NCI-H1417 treated with DMSO at 0.1 percent for 48 hours (cell line): ENCODE measurements at places on chromosomes 2 and 18.
A peak's percentile ranks its signal among the peaks of the same experiment; 100 is the strongest.

- no peak for DNase-seq
These were observed 57.8 kb downstream of the CYB5A start for GRCh38 chr18:74233933-74234325.

- no peak for DNase-seq
These were observed 182.5 kb upstream of the HDAC4 start for GRCh38 chr2:239583171-239583878.

GRCh38 chr2:233982421-233983121 lies 65.4 kb downstream of the TRPM8 start:
- no peak for DNase-seq

GRCh38 chr2:136236019-136236418 lies 118.1 kb upstream of the CXCR4 start:
- no peak for DNase-seq

GRCh38 chr2:159208438-159208837 lies 78.1 kb downstream of the WDSUB1 start:
- no peak for DNase-seq

DNA sequence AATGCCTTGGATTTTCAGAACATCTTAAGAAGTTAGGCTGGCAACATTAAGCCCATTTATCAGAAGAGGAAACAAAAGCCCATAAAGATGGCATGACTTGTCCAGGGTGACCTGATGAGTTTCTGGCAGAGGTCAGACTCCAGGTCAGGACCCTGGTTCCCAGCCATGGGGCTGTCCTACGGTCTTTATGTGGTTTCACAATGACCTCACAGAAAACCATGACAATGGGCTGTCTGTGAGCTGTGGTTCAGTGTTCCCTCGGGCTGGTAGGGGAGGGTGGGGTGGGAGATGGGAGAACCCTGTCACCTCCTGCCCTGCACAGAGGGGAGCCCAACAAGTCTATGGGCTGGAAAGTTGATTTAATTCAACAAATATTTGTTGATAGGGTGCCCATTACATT lies 101.8 kb downstream of the LOXHD1 start:
- no peak for DNase-seq

DNA sequence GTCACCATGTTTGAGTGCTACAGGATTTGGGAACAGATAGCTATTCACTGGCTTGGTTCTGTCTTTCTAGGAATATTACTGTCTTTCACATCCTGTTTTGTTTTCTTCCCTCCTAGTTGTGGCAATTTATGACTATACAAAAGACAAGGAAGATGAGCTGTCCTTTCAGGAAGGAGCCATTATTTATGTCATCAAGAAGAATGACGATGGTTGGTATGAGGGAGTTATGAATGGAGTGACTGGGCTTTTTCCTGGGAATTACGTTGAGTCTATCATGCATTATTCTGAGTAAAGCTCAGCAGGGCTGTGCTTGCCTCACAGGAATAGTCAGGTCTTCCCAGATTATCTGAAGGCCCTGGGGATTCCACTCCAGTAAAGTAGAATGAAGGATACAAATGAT lies 98.9 kb downstream of the ABI2 start:
- DNase-seq: no peak

- DNase-seq: no peak
These were observed 38.6 kb upstream of the ARL4C start for GRCh38 chr2:234535464-234535863.

GRCh38 chr2:156322051-156322685 lies 10.4 kb downstream of the NR4A2 start:
- DNase-seq: no peak

DNA sequence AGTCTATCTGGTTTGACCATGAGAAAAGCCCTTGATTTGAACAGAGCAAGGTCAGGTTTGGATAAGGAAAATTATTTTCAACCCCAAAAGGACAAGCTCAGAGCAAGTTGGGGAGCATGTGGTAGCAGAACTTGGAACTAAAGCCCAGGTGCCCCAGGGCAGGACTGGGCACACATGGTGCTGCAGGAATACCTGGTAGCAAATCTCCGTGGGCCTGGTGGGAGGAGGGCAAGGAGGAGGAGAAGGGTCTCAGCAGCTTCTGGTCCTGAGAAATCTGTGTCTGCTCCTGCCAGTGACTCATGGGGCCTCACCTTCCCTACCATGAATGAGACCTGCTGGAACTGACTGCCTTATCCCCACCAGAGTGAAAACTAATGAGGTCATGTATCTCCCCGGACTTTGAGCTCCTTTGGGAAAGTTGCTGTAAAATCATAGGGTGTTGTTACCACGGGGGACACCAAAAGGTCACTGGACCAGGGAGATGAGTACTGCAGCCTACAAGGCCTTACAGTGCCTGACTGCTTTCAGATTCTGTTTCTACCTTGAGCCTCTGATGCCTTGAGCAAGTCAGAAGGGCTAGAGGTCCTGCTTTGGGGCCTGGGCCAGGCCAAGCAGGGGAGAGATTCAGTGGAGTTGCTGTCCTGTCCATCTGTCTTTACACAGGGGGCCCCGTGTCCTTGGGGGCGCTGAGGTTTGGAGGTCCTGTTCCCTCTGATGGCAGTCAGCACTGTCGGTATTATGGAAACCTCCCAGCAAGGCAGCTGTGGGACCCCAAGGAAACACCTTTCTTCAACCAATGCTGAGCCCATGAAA lies 304.0 kb downstream of the MYCN start:
- no peak for DNase-seq

GRCh38 chr2:20125616-20126015 lies 74.2 kb upstream of the LAPTM4A start:
- no peak for DNase-seq

DNA sequence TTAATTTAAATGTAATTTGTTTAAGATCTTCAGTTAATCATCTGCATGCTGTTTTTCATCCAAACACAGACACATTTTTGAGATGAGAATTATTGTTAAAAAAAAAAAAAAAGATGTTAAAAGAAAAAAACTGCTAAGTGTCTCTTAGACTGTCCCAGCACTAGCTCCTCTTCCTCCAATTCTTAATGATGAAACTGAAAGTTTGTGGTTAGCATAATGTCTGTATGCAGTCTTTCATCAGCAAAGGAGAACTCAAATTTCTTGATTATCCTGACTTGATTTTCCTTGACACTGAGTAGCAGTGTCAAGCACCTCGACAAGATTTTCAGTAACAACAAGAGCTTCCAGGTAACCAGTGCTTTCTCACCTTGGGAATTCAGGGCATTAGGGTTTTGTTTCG lies 274.4 kb downstream of the LRRTM1 start:
- no peak for DNase-seq

DNA sequence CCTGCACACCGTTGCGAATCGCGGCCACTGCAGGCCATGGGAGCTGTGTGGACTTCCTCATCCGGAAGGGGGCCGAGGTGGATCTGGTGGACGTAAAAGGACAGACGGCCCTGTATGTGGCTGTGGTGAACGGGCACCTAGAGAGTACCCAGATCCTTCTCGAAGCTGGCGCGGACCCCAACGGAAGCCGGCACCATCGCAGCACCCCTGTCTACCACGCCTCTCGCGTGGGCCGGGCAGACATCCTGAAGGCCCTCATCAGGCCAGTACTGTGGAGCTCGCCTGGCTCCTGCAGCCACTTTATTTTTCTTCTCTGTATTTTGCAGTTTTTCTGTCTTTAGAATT lies 9.0 kb downstream of the ASB1 start:
- DNase-seq: no peak

DNA sequence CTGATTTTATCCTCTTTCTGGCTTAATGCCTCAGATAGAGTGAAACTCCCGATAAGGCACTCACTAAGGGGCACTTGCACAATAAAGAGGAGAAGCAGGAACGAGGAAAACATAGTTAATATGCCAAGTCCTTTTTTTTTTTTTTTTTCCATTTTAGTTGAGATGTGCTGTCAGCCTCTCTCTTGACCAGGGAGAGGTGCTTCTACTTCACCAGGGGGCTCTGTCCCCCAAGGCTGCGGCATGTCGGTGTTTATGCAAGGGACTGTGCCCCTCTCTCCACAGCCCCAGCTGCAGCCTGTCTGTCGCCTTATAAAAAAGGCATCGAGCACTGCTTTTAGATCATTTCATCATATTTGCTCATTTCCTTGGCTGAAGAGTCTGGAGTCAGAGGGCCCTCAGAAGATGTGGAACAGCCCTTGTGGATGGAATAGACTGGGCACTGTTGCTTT lies 178.1 kb downstream of the SLC8A1 start:
- DNase-seq: no peak

GRCh38 chr2:119232666-119232993 lies 9.0 kb downstream of the STEAP3 start:
- DNase-seq: no peak

GRCh38 chr2:188522517-188522916 lies 230.8 kb downstream of the GULP1 start:
- no peak for DNase-seq

- no peak for DNase-seq
These were observed 3.4 kb downstream of the NAGK start for GRCh38 chr2:71071681-71072398.

- DNase-seq: no peak
These were observed 167.6 kb upstream of the ACAA2 start for GRCh38 chr18:49980896-49981295.

GRCh38 chr18:9779630-9780029 lies 71.5 kb downstream of the RAB31 start:
- no peak for DNase-seq

DNA sequence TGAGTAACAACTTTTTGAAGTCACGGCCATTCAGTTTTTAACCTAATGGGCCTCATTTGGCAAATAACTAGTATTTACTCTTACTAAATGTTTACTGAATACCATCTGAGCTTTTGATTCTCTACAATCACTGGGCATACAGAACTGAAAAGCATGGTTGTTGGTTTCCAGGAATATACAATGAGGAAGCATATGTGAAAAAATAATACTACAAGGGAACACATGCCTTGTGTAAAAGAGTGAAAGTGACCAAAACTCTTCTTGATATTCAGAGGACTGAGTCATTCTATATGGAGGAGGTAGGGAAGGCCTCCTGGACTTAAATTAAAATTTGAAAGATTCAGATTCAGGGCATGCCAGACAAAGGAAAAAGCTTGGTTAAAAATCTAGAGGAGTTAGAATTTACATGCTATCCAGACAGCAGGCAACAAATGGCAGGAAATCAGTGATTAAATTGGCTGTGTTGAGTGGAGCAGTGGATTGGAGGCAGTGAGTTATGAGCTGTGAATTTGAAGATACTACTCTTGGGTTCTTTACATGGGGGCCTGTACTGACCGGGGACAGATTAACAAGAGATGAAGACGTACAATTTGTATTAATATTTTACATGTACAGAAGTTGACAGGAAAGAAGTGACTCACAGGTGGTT lies 53.6 kb upstream of the NRXN1 start:
- no peak for DNase-seq

DNA sequence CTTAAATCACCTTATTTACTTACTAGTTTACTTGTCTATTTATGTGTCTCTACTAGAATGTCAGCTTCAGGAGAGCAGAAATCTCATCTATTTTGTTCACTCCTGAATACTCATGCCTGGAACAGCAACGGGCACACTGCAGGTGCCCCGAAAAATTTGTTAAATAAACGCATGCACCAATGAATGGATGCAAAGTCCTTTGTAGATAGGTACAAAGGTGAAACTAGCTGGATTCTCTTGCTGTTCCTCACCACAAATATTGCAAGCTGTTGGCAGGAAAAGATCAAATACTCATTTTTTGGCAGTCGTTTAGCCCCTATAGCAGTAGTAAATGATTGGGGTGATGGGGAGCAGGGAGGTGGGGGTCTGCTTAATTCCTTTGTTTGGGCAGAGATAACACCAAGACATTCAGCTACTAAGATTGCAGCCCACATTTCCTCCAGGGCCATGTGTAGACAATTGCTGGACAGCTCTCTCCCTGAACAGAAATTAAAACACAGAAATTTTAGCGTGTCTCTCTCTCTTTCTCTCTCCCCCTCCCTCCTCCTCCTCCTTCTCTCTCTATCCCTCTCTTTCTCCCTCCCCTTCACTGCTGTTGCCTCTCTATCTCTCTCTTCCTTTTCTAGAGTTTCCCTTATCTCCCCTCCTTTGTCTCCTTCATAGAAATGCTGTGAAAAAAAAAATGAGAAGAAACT lies 5.4 kb downstream of the MARCHF4 start:
- no peak for DNase-seq

DNA sequence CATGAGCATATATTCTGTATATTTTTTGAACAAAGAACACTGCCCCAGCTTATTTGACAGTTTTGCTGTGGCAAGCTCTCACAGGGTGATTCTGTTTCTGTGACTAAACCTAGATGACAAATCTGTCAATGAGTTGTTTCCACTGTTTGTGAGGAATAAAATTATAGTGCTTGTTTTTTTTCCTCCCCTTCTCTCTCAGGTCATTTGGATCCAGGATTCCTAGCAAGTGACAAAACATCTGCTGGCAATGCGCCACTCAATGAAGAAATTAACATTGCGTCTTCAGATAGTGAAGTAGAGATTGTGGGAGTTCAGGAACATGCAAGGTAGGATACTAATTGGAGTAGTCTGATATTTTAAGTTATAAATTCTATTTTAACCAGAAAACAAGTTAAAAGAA lies 149.3 kb downstream of the HAUS1 start:
- no peak for DNase-seq

DNA sequence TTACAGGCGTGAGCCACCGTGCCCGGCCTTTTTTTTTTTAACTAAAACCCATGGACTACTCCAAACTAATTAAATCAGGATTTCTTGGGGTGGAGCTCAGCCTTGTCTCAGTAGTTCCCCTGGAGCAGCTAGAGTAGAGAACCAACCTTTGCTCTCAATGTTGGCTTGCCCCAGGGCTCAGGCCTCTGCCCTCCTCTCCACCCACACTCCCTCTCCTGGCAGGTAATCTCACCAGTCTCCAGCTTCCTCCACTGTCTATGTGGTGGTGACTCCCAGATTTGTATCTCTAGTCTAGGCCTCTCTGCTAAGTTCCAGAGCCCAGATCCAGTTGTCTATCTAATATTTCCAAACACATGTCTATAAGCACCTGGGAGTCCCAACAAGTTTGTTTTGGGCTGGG lies 9.6 kb upstream of the MTA3 start:
- no peak for DNase-seq

- DNase-seq: peak; percentile 97
These were observed at the start of gene ACTR1B for GRCh38 chr2:97663962-97664635. ACTR1B (minus strand) TSS chr2:97664044; CDS start chr2:97663890, 154 bp downstream.

GRCh38 chr2:96839293-96839874 lies 4.4 kb downstream of the ANKRD23 start:
- DNase-seq: no peak

- DNase-seq: no peak
These were observed 315.3 kb downstream of the CYP26B1 start for GRCh38 chr2:71832388-71832787.

DNA sequence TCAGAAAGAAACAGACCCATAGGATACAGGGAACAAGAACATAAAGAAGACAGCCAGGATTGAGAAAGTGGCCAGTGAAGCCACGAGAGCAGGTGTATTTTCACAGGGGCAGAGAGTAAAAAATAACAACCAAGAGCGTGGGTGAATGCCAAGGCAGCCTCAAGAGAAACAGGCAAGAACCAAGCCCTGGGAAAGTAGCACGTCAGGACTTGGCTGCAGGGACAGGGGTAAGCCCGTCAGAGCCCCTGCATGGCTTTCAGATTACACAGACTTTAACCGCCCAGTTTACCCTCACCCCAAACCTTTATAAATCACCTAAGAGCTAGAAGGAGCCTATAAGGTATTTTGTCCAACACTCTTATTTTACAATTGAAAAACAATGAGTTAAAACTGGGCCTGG lies 43.7 kb downstream of the ARL4C start:
- DNase-seq: no peak

- DNase-seq: no peak
These were observed 692.1 kb upstream of the CELF4 start for GRCh38 chr18:38257661-38258060.
